NCI-H510A treated with DMSO at 0.1 percent for 48 hours (cell line): ENCODE measurements at places on chromosomes 5 and 9.

GRCh38 chr5:13331585-13331984 lies 612.9 kb downstream of the DNAH5 start:
- no peak for DNase-seq

- DNase-seq, result no peak
These were observed 19.9 kb downstream of the P4HA2 start for GRCh38 chr5:132207778-132208177.

GRCh38 chr9:136304981-136305380 lies 1.1 kb upstream of the CCDC187 start:
- DNase-seq, result no peak

DNA sequence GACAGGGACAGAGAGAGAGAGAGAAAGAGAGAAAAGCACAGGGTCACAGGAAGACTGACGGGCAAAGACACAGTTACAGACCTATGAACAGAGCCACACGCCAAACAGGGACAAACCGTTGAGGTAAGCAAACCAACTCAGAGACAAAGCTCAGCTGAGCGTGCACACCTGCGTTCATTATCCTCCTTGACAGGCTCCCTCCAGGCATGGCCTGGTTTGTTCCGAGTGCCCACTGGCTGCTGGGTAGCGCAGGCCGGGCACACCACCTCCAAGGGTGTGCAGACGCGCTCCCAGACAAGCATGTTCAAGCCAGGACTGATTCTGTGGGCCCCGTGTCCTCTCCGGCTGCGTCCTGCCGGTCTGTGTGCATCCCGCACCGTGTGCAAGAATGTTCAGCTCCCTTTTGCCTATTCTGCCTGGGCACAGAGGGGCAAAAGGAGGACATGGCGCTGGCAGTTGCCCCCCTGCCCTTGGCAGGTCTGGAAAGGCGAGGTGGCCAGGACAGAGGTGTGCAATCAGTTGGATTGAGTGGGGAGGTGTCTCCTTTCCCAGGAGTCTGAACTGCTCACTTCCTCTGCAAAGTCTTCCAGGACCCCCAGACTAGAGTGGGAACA lies 467 bp upstream of the SMIM32 start:
- DNase-seq, result no peak

GRCh38 chr9:117268847-117269446 lies 145.9 kb downstream of the ASTN2 start:
- DNase-seq, result no peak

- no peak for DNase-seq
These were observed 248.4 kb upstream of the RPS23 start for GRCh38 chr5:82526540-82526939.

DNA sequence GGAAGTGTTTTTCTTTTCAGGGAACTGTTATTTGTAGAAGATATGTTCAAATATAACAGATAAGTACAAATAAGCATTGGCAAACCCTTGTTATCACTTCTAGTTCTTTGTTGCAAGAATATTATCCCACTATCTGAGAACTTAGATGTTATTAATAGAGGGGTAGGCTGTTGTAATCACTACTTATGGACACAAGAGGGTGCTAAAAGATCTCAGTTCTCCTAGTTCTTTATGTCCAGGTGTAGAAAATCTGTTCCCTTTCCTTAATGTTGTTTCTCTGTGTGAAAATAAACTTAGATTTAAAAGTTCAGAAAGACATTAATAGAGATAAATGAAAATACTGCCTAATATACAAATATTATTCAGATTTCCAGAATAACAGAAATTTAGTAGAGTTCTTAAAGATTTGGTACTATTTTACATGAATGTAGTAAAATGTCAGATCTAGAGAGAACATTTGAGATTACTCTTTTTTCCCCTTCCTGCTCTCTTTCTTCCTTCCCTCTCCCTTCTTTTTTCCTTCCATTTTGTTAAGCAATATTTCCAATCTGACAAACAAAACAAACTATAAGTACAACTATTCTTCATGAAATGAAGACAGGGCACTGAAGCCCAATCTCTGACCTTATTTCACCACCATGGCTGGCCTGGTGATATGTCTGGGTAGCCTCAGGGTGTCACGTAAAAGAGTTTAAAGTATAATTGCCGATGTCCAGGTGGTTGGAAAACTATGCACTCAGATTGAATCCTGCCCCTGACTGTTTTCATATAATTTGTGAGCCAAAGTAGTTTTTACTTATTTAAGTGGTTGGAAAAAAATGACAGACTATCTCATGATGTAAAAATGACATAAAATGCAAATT lies 43.6 kb upstream of the C5orf46 start:
- DNase-seq, result peak; percentile 81

DNA sequence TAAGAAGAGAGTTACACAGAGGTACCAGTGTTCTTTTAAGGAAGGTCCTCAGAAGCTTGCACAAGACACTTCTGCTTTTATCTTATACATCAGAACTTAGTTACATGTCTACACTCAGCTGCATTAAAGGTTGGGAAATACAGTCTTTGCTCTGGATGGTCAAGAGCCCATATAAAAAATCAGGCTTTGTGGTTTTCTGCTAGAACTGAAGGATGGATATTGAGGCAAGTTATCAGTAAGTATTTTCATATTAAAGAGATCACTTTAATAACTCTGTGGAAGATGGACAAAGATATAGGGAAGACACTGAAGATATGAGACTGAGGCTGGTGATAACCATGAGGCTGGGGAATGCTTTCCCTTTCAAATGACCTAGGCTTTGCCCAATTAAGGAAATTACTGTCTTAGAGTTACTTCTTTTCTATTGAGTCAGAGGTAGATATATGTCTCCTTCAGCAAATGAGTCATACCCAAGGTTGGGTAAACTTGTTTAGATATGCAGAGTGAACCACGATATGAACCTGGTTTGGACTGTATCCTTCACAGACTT lies 87.0 kb upstream of the TNC start:
- DNase-seq, result no peak

DNA sequence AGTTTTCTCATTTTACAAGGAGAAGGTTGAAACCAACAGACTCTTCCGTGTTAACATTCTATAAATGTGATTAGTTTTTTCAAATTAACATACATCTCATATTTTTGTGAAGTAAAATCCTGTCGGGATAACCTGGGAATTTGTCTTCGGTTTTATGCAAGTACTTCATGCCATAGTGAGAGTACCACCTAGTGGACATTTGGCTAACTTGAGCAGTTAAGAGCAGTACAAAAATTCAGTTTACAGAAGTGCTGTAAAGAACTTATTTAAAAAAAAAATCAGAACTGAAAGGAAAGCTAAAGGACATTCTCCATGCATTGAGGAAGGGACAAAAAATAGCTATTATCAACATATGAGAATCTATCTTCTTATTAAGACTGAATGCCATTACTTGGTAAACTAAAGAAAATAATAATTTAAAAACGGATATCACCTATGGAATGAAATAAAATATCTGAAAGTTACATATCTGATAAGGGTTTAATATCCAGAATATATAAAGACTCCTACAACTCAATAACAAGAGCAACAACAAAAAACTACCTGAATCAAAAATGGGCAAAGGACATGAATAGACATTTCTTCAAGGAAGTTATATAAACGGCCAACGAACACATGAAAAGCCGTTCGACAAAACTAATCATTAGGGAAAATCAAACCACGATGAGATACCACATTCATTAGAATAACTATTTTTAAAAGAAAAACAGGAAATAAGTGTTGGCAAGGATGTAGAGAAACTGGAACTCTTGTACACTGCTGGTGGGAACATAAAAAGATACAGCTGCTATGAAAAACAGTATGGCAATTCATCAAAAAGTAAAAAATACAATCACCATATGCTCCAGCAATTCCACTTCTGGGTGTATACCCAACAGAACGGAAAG lies 117.0 kb upstream of the GNA14 start:
- peak; percentile 10 for DNase-seq

GRCh38 chr5:100890461-100891008 lies 12.5 kb downstream of the ST8SIA4 start:
- no peak for DNase-seq

DNA sequence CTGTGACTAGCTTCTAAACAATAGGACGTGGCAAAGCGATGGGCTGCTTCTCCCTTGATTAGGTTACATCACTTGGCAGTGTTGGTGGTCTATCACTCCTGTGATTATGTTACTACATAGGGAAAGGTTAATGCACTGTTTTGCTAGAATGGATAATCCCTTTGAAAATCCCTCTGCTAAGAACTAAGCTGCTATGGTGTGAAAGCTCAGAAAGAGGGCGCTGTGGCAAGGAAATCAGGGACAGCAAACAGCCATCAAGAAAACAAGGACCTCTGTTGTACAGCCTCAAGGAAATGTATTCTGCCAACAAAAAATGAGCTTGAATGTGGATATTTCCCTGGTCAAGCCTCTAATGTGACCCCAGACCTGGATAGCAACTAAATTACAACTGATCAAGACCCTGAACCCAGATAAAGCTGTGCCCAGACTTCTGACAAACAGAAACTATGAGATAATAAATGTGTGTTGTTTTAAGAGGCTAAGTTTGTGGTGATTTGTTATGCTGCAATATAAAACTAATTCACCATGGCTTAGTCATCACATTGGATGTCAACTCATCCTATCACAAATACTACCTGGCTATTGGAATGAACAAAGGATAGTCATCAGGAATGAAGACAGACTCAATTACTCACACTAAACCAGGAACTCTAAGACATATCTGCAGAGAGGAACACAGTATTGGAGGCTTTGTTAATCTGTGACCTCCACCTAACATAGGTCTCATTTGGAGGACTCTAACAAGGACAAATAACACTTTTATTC lies 1215.9 kb downstream of the EFNA5 start:
- no peak for DNase-seq

GRCh38 chr9:120861935-120862334 lies 15.1 kb downstream of the PHF19 start:
- DNase-seq, result no peak

GRCh38 chr5:11869203-11869602 lies 35.0 kb downstream of the CTNND2 start:
- DNase-seq, result no peak

DNA sequence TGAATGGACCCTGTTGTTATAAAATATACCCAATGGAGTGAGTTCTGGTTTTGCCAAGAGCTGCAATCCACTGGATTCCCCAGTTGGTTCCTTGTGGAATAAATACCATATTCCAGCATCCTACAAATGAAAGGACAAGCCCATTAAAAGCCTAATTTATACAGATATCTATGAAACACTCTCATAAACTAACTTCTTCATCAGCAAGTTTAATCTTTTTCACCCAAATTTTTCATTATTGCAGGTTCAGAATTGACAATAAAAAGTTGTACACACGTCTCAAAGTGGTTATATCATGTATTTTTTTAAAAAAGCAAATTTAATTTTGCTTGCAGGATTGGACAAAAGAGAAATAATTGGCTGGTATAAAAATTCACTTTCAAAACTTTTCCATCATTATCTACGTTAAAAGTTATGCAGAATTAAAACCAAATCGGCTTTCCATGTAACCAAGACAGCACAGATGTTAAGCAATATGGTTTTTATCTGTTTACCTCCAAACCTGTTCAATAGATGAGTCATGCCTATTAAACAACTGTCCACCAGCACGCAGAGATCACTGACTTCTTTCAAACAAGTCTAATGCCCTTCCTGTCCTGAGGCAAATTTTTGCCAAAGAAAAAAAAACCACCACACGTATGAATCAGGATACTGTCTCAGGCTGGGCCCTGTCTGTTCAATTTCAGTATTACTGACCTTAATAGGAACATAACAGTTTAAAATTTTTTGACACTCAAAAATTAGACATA lies 42.5 kb downstream of the CEMIP2 start:
- no peak for DNase-seq

DNA sequence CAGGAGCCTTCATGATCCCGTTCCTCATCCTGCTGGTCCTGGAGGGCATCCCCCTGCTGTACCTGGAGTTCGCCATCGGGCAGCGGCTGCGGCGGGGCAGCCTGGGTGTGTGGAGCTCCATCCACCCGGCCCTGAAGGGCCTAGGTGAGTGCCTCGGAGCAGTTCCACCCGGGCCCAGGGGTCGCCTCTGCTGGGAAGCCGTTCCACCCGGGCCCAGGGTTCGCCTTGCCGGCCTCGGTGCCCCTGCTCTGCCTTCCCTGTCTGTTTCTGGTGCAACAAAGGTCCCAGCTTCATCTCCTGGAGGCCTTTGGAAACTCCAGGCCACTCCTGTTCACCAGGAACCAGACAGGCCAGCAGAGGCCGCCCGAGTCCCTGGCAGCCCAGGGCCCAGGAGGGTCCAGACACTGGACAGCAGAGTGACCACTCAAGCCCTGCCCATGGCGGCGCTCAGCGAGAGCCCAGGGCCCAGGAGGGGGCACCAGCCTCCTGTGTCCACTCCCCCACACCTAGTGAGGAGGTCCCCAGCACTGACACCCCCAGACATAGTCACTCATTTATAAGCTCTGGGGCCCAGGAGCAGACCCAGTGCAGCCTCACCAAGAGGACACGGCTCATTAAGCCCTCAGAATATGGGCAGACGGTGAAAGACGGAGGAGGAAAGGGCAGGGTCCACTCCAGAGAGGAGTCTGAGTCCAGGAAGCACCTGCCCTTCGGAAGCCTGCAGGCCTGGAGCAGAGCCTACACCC lies 7.5 kb downstream of the SLC6A19 start:
- peak; percentile 82 for DNase-seq

- DNase-seq, result no peak
These were observed 153.9 kb downstream of the MARCHF11 start for GRCh38 chr5:16025681-16026080.

DNA sequence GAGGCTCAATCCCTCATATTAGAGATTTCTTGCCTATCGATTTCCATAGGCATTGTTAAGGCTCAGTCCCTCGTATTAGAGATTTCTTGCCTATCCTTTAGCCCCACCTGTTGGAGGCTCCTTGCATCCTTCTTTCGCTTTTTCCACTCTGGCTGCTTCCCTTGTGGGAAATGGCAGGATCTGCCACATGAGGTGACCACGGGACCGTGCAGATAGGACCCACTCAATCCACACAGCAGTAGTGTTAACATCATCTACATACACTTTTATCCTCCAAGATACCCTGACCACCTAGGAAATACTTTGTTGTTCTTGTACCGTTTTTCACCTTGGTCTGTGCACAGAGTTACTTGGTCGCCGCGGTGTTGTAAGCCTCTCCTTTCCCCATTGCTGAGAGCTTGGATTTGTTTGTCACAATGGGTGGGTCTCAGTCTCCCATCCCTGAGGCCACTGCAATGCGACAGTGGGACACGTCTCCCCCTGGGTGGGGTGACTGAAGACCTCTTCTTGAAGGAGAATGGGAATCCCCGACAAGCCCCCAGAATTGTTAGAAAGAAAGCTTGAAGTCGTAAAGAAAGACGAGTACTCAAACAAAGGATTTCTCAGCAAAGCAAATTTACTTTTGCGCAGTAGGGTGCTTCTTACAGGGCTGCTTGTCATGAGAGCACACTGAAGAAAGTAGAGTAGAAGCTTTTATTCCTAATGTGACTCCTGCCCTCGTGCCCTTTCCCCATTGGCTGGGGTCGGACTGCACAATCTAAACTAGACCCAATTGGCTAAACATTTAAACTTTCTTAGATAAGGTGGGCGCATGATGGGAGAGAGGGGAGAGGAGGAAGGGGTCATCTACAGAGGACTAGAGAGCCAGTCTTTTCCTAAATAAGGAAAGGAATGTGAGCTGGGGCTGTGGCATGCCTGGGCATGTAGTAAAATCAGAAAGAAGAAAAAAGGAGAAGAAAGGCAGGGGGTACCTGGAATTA lies 19.8 kb downstream of the IFT74 start:
- no peak for DNase-seq

GRCh38 chr5:76298852-76299251 lies 104.2 kb upstream of the IQGAP2 start:
- no peak for DNase-seq
